Activated naive CD4-positive, alpha-beta T cell treated with anti-CD3 and anti-CD28 coated beads, Interleukin-2, amount 10 ng/mL, durations not matched to agents 7 days and 5 days (primary cell): ENCODE measurements at places on chromosomes 6 and 20.

DNA sequence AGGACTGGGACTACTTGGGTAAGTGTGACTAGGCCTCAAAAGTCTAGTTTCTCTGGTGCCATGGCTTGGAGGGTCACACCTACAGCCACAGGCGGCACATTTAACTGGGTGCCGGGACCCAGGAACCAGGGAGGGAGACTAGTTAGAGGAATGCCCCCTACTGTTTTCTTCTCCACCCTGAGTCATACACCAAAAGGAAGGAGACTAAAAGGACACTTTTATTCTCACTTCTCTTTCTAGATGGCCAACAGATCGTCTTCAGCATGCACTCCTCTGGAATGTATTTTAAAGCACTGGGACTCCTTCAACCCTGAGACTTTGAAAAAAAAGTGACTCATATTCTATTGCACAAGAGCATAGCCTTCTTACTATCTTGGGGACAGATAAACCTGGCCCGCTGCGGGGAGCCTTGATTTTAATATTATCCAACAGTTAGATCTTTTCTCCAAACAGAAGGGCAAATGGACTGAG is 33.4 kb downstream of the PLN start:
- DNase-seq = no peak
- H3K27ac ChIP-seq = no peak overlapping the region
- H3K4me1 ChIP-seq = peaks cover 2% of the 10 kb centered on the region
- peaks cover 58% of the 10 kb centered on the region for H3K36me3 ChIP-seq
- H3K4me3 ChIP-seq = no peak overlapping the region

DNA sequence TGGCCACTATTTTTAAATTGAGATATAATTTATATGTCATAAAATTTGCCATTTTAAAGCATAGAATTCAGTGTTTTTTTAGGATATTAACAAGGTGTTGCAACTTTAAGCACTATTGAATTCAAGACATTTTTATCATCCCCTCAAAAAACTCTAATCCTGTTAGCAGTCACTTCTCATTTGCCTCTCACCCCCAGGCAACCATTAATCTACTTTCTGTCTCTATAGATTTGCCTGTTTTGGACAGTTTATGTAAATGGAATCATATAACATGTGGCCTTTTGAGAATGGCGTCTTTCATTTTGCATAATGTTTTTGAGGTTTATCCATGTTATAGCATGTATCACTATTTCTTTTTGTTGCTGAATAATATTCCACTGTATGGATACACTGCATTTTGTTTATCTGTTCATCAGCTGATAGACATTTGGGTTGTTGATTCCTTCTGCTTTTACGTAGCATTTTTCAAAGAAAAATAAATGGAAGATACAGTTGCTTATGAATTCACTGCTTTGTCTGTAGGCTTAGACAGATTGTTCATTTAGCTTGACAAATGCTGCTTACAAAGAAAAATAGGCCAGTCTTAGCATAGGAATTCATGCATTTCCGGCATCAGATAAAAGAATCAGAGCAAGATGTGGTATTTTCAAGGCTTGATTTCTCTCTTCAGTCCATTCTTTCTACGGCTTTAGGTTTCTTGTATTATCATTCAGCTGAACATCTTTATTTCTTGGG is 52.9 kb downstream of the STK4 start:
- peaks cover 6% of the 10 kb centered on the region for H3K4me1 ChIP-seq
- DNase-seq = no peak

- H3K4me3 ChIP-seq = no peak overlapping the region
- no peaks in the 10 kb centered on the region for H3K36me3 ChIP-seq
- peak; percentile 70 for DNase-seq
- no peaks in the 10 kb centered on the region for H3K27me3 ChIP-seq
- no peak overlapping the region for H3K27ac ChIP-seq
These were observed 392.7 kb upstream of the MAN1A1 start for GRCh38 chr6:119742188-119742803.

- no peaks in the 10 kb centered on the region for H3K4me1 ChIP-seq
- no peak overlapping the region for H3K4me3 ChIP-seq
These were observed 70.0 kb downstream of the ZFAND3 start for GRCh38 chr6:37889486-37889885.

DNA sequence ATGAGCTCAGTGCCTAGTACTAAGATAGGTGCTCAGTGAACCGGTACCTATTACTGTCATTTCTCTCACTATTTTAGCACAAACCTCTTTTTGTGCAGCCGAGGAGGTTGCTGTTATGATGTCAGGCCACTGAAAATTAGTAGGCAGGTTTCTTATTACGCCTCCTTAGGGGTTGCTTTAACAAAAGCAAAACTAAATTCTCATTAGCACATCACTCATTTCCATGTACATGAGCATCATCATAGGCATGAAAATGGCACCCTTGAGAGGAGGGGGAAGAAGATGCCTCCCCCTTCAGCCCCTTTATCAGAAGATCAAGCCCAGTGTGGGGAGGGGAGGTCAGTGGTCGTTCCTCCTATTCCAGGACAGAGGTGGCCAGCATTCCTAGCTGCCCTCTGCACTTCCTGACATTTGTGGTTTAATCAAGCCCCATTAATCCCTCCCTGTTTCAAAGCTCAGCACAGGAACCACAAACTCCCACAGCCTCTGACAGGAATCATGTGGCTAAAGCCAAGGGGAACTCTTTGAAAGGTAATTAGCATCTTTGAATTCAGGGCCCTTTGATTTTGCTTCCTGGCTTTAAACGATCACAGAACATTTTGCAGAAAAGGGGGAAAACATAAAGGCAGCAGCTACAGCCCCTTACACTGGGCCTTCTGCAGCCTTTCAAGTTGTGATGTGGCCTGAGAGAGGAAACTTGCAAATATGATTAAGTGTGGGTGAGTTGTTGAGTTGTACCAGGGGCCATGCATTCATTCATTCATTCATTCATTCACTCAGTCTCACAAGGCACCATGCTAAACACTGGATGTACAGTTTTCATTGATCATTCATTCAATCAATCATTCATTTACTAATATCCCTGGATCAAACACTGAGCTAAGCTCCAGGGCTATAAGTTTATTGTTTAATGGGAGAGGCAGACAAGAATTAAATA is 31.9 kb upstream of the PSMF1 start:
- H3K27me3 ChIP-seq = no peaks in the 10 kb centered on the region
- DNase-seq = no peak
- H3K36me3 ChIP-seq = peaks cover 3% of the 10 kb centered on the region
- peaks cover 3% of the 10 kb centered on the region for H3K4me1 ChIP-seq
- H3K4me3 ChIP-seq = no peak overlapping the region
- no peak overlapping the region for H3K27ac ChIP-seq

DNA sequence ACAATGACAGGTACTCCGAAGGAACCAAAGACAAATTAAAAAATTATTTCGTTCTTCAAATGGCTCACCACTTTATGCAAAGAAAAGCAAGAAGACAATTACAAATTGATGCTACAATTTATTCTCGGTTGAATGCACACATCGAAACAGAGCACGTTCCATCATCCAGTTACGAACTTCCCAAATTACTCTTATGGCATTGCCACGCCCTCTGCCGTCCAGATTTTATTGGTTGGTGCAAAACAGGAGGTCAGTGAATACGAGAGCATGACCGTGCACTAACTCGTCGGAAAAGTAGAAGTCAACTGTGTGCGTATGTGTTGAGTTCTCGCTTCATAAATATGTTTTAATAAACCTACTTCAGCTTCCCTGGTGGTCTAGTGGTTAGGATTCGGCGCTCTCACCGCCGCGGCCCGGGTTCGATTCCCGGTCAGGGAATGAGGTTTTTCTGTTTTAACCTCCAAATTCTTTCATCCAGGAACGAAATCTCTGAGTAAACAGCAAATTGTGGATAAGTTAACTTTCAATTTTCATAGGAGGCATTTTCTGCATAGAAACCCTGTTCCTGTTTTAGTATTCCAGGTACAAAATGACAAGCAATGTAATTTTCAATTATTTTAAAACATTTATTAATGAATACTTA is 23.2 kb downstream of the ZNF311 start:
- H3K27me3 ChIP-seq = peaks cover 68% of the 10 kb centered on the region
- peak overlapping the region; percentile 91 for H3K27ac ChIP-seq

- H3K4me1 ChIP-seq = no peaks in the 10 kb centered on the region
- H3K27me3 ChIP-seq = peaks cover 51% of the 10 kb centered on the region
- no peak for DNase-seq
- H3K36me3 ChIP-seq = no peaks in the 10 kb centered on the region
- no peak overlapping the region for H3K27ac ChIP-seq
- no peak overlapping the region for H3K4me3 ChIP-seq
These were observed 11.3 kb upstream of the BFSP1 start for GRCh38 chr20:17542481-17542880.

DNA sequence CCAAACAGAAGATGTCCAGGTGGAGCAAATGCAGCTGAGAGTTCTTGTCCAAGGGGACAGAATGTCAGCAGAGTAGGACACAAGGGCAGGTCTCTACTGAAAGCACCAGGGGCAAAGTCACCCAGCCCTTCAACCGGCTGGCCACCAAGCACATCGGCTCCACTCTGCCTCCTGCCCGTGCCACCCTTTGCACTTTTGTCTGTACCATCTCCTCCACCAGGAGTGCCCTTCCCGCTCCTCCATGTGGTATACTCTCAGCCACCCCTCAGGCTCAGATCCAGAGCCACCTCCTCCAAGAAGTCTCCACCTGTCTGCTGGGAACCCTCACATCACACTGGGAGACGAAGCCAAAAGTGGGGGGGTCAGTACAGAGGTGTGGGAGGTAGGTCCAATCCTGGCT is 4.1 kb upstream of the HSPA12B start:
- peaks cover 80% of the 10 kb centered on the region for H3K27me3 ChIP-seq
- no peak overlapping the region for H3K4me3 ChIP-seq
- H3K4me1 ChIP-seq = peaks cover 5% of the 10 kb centered on the region
- H3K27ac ChIP-seq = no peak overlapping the region

DNA sequence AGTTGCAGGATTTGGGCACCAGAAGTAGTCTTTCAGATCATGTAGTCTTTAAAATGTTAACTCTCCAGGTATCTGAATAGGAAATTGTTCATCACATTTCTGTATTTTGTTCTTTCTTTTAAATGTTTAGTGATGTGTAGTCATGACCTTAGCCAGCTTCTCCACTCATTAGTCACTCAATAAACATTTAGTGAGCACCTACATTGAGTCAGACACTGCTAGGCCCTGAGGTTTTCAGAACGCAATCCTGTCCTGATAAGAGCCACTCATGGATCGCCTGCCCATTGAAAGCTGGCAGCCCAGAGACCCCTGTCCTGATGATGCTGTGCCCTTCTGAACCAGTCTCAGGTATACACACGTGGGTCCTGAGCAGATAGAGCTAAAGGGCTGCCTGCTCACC is 163.4 kb upstream of the HEY2 start:
- no peak for DNase-seq
- no peaks in the 10 kb centered on the region for H3K36me3 ChIP-seq

DNA sequence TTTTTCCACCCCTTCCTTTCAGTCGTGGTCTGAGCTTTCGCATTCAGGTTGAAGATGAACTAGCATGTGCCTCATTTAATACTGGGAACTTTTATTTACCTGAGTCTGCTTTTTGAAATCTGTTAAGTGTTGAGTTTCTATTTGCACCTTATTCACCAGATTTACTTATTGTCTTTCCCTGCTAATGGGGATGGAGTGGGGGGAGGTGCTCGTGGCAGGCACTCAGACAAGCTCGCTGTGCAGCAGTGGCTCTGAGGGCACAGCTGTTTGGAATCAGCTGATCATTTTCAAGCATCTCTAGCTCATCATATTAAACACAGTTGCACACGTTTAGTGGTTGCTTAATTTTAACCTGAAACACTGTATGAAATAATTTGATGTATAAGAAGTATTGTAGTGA is 35.6 kb downstream of the UTRN start:
- H3K27me3 ChIP-seq = no peaks in the 10 kb centered on the region
- no peaks in the 10 kb centered on the region for H3K36me3 ChIP-seq
- peaks cover 9% of the 10 kb centered on the region for H3K4me1 ChIP-seq
- H3K4me3 ChIP-seq = no peak overlapping the region
- DNase-seq = no peak

GRCh38 chr20:36399147-36399968 is 93.2 kb downstream of the DLGAP4 start:
- H3K27ac ChIP-seq = no peak overlapping the region
- H3K4me1 ChIP-seq = no peaks in the 10 kb centered on the region
- H3K4me3 ChIP-seq = no peak overlapping the region
- DNase-seq = peak; percentile 68

DNA sequence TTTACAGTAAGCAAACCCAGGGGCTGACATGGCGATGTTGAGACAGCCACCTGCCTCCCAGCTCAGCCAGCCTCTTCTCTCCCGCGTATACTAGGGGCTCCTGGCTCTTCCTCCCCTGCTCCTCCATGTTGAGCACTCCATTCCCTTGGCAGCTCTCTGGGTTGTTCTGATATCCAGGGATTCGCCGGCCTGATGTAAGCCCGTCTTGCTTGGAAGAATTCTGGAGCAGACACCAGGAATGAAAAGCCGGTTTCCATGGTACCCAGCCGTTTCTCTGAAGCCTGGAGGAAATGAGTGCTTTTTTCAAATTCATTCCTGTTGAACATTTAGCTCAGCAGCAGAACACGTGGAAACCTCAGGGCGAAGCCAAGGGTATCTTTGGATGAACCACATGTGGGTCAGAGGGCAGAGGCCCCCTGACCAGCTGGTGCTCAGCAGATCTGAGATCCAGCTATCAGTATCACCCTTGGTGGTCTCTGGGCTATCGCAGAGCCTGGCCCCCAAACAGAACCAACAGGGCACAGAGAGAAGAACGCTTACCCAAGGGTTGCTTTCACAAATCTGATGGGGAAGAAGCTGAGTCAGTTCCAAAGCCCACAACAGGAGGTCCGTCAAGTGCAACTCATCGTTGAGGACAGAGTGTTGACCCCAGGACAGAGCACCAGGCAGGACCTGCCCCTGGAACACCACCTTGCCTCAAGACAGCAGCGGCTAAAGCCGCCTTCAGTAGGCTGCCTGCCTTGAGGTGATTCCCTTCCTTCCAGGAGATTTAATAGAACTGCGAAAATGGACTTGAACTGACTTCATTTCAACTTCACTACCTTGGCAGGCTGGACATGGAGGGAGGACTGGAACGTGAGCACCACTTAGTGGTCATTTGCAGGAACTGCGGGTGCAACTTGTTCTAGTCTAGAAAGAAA is 96.1 kb upstream of the RIN2 start:
- H3K4me3 ChIP-seq = no peak overlapping the region
- no peak overlapping the region for H3K27ac ChIP-seq
- peaks cover 4% of the 10 kb centered on the region for H3K4me1 ChIP-seq
- H3K27me3 ChIP-seq = peaks cover 20% of the 10 kb centered on the region

- no peak for DNase-seq
- H3K27ac ChIP-seq = no peak overlapping the region
- no peak overlapping the region for H3K4me3 ChIP-seq
- H3K27me3 ChIP-seq = no peaks in the 10 kb centered on the region
These were observed 61.5 kb downstream of the COL12A1 start for GRCh38 chr6:75144386-75144785.

GRCh38 chr6:20340068-20340848 is 61.4 kb upstream of the E2F3 start:
- no peak overlapping the region for H3K4me3 ChIP-seq
- peaks cover 37% of the 10 kb centered on the region for H3K4me1 ChIP-seq
- H3K27ac ChIP-seq = no peak overlapping the region
- DNase-seq = no peak
- peaks cover 6% of the 10 kb centered on the region for H3K36me3 ChIP-seq
